ENCODE measurements at places on chromosomes 7 and 10. TPM values are rescaled to one million over a fixed set of nuclear protein-coding genes. Genes with fewer than 3 reads are reported as not detected.

DNA sequence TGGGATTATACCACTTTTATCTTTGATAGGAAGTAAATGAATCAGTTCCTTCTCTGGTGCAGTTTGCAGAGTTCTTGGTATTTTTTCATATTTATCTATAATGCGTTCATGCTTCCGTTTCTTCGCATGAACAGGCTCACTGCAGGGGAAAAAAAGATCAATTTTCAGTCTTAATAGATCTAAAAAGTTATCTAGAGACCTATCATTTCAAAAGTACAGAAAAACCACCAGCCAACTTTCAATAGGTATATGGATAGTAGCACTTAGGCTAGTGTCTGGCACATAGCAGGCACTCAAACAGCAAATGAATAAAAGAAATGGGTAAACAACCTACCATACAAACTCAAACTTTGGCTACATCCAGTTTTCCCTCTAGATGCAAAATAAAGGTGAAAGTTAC lies 5.5 kb downstream of the NOC3L start:
- H3K4me3 ChIP-seq = no peak overlapping the region
- H3K36me3 ChIP-seq = no peaks in the 10 kb centered on the region
- H3K4me1 ChIP-seq = peaks cover 5% of the 10 kb centered on the region
- no peak overlapping the region for H3K27ac ChIP-seq
- DNase-seq = no peak

DNA sequence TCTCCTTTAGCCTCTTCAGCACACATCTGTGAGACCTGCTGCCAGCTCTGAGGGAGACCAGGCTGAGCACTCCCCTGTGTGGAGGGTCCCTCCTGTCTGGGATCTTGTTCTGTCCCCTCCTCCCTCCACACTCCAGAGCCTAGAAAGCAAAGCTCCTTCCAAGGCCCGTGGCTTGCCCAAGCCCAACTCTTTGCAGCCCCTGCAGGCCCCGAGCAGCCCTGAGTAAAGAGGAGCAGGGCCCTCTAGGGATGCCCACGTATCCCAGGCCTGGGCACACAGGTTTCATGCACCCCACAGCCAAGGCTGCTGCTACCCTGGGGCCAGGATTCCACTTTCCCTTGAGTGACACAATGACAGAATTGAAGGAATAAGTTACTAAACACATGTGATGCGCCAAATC lies 24.0 kb downstream of the COBL start:
- no peaks in the 10 kb centered on the region for H3K4me1 ChIP-seq
- no peaks in the 10 kb centered on the region for H3K36me3 ChIP-seq
- no peak for DNase-seq
- no peak overlapping the region for H3K27ac ChIP-seq

LIPJ gene
- total RNA-seq = 0.08 TPM

GRCh38 chr10:62844280-62845011 lies 28.3 kb upstream of the EGR2 start:
- DNase-seq = no peak
- H3K36me3 ChIP-seq = no peaks in the 10 kb centered on the region
- H3K4me3 ChIP-seq = no peak overlapping the region
- no peaks in the 10 kb centered on the region for H3K4me1 ChIP-seq

GRCh38 chr10:17023386-17024298 lies 106.0 kb downstream of the CUBN start:
- H3K36me3 ChIP-seq = no peaks in the 10 kb centered on the region
- no peak overlapping the region for H3K4me3 ChIP-seq
- H3K4me1 ChIP-seq = peaks cover 11% of the 10 kb centered on the region
- no peak for DNase-seq

GRCh38 chr7:41383596-41383995 lies 319.3 kb downstream of the INHBA start:
- no peak overlapping the region for H3K27ac ChIP-seq
- H3K4me1 ChIP-seq = no peaks in the 10 kb centered on the region
- H3K27me3 ChIP-seq = no peaks in the 10 kb centered on the region
- H3K36me3 ChIP-seq = no peaks in the 10 kb centered on the region
- no peak for DNase-seq

GRCh38 chr7:70098905-70099672 lies 500.8 kb downstream of the AUTS2 start:
- no peaks in the 10 kb centered on the region for H3K27me3 ChIP-seq
- peaks cover 2% of the 10 kb centered on the region for H3K4me1 ChIP-seq
- no peak overlapping the region for H3K27ac ChIP-seq
- no peak for DNase-seq

DNA sequence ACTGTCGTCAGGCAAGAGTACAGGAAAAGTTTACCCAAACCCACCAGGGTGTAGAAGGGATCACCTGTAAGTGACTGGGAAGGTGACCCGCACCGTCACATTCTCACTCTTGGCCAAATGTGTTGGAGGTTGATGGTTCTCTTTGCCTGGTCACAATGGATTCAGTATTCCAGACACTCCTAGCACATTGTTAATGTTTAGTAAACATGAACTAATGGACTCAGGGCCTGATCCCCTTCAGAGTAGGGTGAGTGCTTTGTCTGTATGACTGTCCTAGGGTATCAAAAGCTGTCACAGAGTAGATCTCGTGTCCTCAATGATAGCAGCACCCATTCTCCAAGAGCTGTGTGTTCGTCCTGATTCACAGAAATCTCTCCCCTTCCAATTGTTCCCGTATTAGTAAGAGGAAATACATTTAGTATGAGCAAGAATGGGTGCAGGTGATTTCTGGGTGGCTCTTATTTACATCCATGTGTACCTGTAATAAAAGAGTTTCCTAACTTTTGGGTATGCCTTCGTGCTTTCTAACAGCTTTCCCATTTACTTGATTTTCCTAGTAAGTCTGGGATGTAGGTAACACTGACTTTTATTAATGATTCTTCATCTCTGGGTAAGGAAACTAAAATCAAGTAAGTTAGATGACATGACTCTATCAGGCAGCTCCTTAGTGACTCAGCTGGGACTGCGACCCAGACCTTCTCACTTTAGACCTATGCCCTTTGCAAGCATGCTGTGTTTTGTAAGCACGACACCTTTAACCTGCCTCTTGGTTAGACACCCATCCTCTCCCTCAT lies 4.7 kb downstream of the EEPD1 start:
- no peaks in the 10 kb centered on the region for H3K27me3 ChIP-seq
- H3K4me3 ChIP-seq = no peak overlapping the region
- peaks cover 40% of the 10 kb centered on the region for H3K4me1 ChIP-seq
- H3K27ac ChIP-seq = no peak overlapping the region
- no peaks in the 10 kb centered on the region for H3K36me3 ChIP-seq
- DNase-seq = no peak

GRCh38 chr10:101485681-101486554 lies 102.1 kb downstream of the POLL start:
- H3K4me3 ChIP-seq = no peak overlapping the region
- peaks cover 3% of the 10 kb centered on the region for H3K4me1 ChIP-seq
- peak; percentile 46 for DNase-seq
- H3K36me3 ChIP-seq = no peaks in the 10 kb centered on the region

SEPHS1 gene
- 54.9 TPM for total RNA-seq

AGAP6 gene
- 10.2 TPM for total RNA-seq

- no peak overlapping the region for H3K27ac ChIP-seq
- DNase-seq = no peak
- no peaks in the 10 kb centered on the region for H3K4me1 ChIP-seq
- no peak overlapping the region for H3K4me3 ChIP-seq
- H3K27me3 ChIP-seq = no peaks in the 10 kb centered on the region
These were observed 105.9 kb upstream of the ZNF716 start for GRCh38 chr7:57343901-57344622.

DNA sequence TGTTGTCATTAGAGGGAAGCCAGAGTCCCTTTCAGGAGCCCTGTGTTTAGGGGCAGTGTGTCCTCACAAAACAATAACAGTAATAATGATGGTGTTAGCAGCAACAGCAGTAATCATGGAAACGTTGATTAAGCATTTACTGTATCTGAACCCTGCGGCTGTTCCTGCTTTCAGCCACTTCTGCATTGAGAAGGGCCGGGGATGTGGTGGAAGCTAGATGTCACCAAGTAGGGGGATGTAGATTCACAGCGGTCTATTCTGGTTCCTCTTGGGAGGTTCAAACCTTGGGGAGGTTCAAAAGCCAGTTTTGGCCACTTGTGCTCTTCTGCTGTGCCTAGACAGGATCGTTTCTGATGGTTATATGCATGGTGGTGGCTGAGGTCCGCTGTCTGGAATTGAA lies 44.8 kb downstream of the PRPF18 start:
- no peak for DNase-seq
- no peaks in the 10 kb centered on the region for H3K36me3 ChIP-seq
- no peaks in the 10 kb centered on the region for H3K27me3 ChIP-seq
- H3K27ac ChIP-seq = no peak overlapping the region
- no peak overlapping the region for H3K4me3 ChIP-seq

DNA sequence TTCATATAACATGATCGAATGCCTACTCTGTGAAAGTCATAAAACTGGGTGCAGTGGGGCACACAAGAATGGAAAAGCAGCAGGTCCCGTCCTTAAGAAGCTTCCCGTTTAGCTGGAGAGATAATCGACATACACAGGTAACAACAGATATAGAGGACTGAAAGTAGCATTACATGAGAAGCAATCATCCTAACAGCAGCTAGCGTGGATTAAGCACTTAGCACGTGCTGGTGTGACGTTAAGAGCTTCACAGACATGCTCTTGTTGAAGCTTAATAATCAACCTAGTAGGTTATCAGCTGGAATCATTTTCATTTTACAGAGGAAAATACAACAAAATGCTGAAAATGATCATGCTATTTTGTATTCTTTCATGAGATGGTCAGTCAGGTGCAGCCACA lies 184.8 kb downstream of the GPAM start:
- no peak for DNase-seq
- no peak overlapping the region for H3K4me3 ChIP-seq
- no peaks in the 10 kb centered on the region for H3K4me1 ChIP-seq
- no peaks in the 10 kb centered on the region for H3K36me3 ChIP-seq
- H3K27me3 ChIP-seq = no peaks in the 10 kb centered on the region

DNA sequence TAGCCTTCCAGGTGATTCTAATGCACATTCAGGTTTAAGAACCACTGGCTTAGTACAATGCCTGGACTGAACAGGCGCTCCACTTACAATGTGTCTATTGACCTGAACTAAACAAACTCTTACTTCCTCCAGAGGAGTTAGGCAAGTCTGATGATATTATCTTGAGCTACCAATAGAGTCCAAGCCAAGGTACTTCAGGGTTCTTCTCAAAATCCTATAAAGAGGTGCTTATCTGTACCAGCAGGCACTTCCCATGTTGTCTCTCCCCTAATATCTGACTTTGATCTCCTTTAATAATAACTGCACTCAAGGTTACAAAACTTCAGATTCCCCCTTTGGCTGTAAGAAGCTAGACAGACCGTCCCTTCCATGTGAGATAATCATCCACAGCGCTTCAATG lies 157.0 kb upstream of the SVIL start:
- H3K27ac ChIP-seq = no peak overlapping the region
- H3K4me3 ChIP-seq = no peak overlapping the region
- H3K27me3 ChIP-seq = no peaks in the 10 kb centered on the region
- no peak for DNase-seq
- H3K36me3 ChIP-seq = no peaks in the 10 kb centered on the region

DNA sequence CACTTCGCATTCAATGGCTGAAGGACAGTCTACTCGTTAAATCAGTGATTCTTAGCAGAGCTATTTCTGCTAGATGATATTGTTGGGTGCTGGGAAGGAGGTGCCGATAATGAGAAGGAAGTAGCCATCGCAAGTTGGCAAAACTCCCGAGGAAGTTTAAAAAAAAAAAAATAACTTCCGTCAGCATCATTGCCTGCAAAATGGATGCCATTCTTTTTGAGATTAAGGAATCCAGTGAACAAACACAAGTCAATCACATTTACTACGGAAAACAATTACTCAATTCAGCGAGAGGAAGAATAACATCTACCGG lies 74.4 kb upstream of the SFMBT2 start:
- DNase-seq = no peak
- no peak overlapping the region for H3K4me3 ChIP-seq
- no peak overlapping the region for H3K27ac ChIP-seq
- H3K27me3 ChIP-seq = no peaks in the 10 kb centered on the region
- H3K36me3 ChIP-seq = no peaks in the 10 kb centered on the region
- H3K4me1 ChIP-seq = peaks cover 9% of the 10 kb centered on the region

CLDN4 gene
- 8.8 TPM for total RNA-seq

- H3K4me1 ChIP-seq = no peaks in the 10 kb centered on the region
- no peaks in the 10 kb centered on the region for H3K27me3 ChIP-seq
- H3K27ac ChIP-seq = no peak overlapping the region
- H3K4me3 ChIP-seq = no peak overlapping the region
- no peaks in the 10 kb centered on the region for H3K36me3 ChIP-seq
These were observed 39.7 kb downstream of the ODAD2 start for GRCh38 chr10:27959093-27959715.

OPALIN gene
- not detected for total RNA-seq

- H3K4me3 ChIP-seq = no peak overlapping the region
- no peak overlapping the region for H3K27ac ChIP-seq
- no peaks in the 10 kb centered on the region for H3K36me3 ChIP-seq
These were observed 86.8 kb upstream of the RSU1 start for GRCh38 chr10:16904049-16904448.

DNA sequence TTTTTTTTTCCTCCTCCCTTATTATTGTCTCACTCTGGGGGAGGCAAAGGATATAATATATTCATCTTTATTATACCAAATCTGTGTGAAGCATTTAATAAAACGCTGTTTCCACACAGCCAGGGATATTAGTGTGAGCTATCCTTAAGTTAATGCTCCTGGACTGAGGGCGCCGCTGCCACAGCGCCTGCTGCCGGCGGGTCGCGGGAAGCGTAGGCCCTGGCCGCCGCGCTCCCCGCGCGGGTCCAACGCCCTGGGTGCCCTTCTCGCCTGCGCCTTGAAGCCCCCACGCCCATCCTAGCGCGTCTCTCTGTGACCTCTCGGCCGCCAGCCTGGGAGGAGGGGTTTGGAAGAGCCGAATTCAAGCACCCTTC lies 9.5 kb upstream of the LBX1 start:
- DNase-seq = no peak
- H3K4me1 ChIP-seq = no peaks in the 10 kb centered on the region
- H3K36me3 ChIP-seq = no peaks in the 10 kb centered on the region
- H3K4me3 ChIP-seq = no peak overlapping the region

DNA sequence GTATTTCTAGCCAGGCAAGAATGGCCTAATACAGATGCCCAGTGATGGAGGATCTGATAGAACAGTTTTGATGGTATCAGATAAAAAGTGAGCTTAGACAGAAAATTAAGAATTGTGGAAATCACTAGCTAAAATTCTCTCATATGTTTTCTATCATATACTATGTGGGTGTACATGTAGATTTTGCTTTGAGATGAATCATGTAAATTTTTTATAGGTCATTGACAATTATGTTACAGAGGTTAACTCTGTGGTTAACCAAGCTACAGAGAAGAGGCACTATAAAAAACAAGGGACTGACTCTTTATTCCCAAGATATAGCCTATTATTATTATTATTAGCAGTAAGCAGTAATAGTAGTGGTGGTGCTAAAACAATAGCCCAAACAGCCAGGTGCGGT lies 156.5 kb downstream of the ITGA8 start:
- H3K27ac ChIP-seq = no peak overlapping the region
- no peaks in the 10 kb centered on the region for H3K36me3 ChIP-seq
- H3K4me1 ChIP-seq = no peaks in the 10 kb centered on the region
- no peaks in the 10 kb centered on the region for H3K27me3 ChIP-seq

DNA sequence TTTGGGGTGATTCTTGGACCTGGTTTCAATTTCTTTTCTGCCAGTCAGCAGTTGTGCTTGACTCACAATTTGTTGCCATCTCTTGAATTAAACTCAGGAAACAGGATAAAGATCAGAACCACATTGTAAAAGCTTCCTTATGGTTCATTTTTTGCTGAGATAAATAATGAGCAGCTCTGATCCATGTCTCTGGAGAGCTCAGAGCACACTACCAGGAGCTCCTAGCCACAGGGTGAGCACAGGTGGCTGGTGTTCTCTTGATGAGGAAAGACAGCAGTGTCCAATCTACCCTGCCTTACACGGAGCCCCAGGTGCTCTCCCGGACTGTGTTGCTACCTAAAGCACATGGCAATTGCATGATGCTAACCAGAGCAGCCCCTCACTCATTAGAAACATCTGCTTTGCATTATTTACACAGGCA lies 17.2 kb upstream of the FAM170B start:
- no peaks in the 10 kb centered on the region for H3K4me1 ChIP-seq
- DNase-seq = no peak
- H3K36me3 ChIP-seq = no peaks in the 10 kb centered on the region

TACR2 gene
- total RNA-seq = 2.2 TPM

GSTK1 gene
- 62.2 TPM for total RNA-seq

Measured in ovary (tissue), 10 donors.